HuH-7 (cell line): ENCODE measurements at places on chromosomes 7 and 10.

GRCh38 chr10:10813656-10814055 lies 204.0 kb upstream of the CELF2 start:
- DNase-seq = no peak

DNA sequence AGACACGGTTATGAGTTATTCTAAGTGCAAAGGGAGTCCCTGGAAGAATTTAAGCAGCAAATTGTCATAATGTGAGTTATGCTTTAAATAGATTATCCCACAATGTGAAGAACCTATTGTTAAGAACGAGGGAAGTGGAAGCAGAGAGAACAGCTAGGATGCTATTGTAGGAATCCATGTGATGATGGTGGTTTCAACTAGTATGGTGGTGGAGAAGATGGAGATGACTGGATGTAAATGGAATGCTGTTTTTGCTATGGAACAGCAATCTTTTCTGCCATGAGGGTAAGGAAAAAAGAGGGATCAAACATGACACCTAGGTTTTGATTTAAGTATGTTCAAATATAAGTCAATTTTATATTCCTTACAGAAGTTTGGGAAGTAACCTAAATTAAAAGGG lies 191.3 kb downstream of the RNF133 start:
- DNase-seq = no peak

- no peak for DNase-seq
Observed at GRCh38 chr10:83801983-83802382, 337.3 kb upstream of the GHITM start.

DNA sequence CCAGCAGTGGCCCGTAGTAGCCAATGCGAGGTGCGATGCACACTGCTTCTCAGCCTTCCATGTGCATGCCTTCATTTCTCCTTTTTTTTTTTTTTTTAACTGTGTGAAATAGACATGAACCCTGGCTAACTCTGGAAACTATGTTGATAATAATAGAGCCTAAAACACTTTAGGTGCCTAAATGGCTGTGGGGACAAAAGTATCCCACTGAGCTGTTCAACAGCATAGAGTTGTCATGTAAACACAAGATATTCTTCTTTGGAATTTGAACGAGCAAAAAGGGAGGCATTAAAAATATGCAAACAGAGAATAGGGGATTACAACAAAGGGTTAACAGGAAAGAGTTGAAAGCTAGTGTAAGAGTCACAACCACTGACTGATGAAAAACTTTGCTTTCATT lies 162.1 kb upstream of the NOBOX start:
- DNase-seq = no peak

- no peak for DNase-seq
Observed at GRCh38 chr10:14603534-14604102, 171.1 kb downstream of the FAM107B start.
